ENCODE measurements at places on chromosomes 3 and 15. TPM values are rescaled to one million over a fixed set of nuclear protein-coding genes. Genes with fewer than 3 reads are reported as not detected.

The RTP3 gene
- total RNA-seq = not detected

GRCh38 chr3:106231086-106231485, 362.3 kb upstream of the CBLB start:
- no peak for DNase-seq

DNA sequence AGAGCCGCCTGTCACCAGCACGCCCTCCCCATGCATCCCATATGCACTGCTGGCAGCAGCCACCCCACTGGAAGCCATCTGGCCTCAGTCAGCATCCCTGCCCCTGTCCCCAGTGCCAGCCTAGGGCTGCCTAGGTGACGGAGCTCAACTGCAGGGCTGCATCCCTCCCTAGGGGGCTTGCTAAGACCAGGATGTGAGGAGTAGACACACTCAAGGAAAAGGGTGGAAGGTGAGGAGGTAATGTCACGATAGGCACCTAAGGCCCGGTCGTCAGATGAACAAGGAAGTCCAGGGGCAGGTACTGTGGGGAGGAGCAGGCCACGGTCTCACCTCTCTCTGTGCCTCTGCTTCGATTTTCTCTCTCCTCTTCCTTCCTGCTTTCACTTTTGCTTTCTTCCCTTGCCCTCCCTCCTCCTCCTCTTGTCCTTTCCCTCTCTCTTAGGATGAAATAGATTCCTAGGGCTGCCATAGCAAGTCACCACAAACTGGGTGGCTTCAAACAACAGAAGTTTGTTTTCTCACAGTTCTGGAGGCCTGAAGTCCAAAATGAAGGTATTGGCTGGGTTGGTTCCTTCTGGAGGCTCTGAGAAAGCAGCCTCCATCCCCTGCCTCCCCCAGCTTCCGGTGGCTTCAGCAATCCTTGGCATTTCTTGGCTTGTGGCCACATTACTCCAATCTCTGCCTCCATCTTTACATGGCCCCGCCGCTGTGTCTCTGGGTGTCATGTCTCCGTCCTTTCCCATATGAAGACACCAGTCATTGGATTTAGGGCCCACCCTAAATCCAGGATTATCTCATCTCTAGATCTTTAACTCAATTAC, 298.3 kb downstream of the SHQ1 start:
- no peak for DNase-seq

The EHHADH gene
- total RNA-seq = 14.4 TPM

DNA sequence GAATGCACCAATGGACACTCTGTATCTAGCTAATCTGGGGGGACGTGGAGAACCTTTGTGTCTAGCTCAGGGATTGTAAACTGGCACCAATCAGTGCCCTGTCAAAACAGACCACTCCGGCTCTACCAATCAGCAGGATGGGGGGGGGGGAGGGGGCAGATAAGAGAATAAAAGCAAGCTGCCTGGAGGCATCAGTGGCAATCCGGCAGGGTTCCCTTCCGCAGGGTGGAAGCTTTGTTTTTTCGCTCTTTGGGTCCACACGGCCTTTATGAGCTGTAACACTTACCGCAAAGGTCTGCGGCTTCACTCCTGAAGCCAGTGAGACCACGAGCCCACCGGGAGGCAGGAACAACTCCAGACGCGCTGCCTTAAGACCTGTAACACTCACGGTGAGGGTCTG, 827.1 kb downstream of the PLOD2 start:
- no peak for DNase-seq

The KNG1 gene
- 0.37 TPM for total RNA-seq

GRCh38 chr3:68360492-68360891, 571.9 kb downstream of the TAFA4 start:
- no peak for DNase-seq

DNA sequence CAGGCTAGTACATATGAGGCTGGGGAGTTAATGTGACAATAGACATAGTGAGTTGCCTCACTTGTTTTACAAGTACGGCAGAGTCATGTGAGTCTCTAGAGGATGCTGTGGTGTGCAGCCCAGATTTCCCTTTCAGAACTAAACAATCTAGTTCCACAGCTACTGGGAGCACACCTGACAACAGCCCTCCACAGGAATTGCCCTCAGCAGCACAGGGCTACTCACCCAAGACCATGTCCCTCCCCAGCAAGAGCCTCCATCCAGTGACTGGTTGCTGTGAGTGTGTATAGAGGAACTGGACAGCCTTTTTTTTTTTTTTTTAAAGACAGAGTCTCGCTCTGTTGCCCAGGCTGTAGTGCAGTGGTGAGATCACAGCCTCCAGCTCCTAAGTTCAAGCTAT, 40.2 kb upstream of the UBE2E2 start:
- DNase-seq = no peak

The RASSF1 gene
- total RNA-seq = 15.8 TPM

The CSPG5 gene
- total RNA-seq = 0.85 TPM

The CKMT1B gene
- total RNA-seq = 1.2 TPM

- no peak for DNase-seq
Observed at GRCh38 chr15:90489944-90490343, 39.8 kb upstream of the CRTC3 start.

DNA sequence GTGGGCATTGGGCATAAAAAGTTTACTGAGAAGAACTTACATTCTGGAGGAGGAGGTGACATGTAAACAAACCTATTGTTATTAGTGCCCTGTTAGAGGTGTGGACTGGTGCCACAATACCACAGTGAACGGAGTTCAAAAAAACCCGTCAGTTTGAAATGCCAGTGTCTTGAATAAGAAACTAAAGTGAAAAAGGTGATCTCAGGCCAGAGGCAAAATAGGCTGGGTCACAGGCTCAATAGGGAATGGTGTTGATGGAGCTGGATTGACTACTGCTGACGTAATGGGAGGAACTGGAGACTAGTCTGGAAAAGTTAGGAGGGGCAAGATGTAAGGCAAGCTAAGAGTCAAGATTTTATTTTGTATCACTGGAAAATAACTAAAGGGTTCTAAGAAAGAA, 1.6 kb upstream of the DCBLD2 start:
- DNase-seq = no peak

The CACNA2D3 gene
- 64.5 TPM for total RNA-seq

The GPR176 gene
- 1.9 TPM for total RNA-seq

DNA sequence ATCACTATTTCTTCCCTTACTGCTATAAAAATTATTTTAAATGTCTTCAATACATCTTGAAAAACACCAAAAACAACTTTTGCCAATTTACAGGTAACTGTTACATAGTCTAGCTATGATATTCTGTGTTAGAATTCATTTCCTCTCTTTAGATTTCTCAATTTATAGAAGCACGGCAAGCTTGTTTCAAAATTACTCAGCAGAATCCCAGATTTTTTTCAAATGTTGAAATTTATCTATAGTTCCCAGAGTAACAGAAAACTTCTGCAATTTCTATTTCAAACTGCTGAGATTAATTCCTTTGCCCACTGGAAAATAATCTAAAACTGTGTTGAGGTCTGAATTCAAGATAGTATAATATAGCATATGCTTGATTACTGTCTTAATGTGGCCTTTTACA, 41.2 kb downstream of the CCPG1 start:
- no peak for DNase-seq

The GPR160 gene
- 0.48 TPM for total RNA-seq

DNA sequence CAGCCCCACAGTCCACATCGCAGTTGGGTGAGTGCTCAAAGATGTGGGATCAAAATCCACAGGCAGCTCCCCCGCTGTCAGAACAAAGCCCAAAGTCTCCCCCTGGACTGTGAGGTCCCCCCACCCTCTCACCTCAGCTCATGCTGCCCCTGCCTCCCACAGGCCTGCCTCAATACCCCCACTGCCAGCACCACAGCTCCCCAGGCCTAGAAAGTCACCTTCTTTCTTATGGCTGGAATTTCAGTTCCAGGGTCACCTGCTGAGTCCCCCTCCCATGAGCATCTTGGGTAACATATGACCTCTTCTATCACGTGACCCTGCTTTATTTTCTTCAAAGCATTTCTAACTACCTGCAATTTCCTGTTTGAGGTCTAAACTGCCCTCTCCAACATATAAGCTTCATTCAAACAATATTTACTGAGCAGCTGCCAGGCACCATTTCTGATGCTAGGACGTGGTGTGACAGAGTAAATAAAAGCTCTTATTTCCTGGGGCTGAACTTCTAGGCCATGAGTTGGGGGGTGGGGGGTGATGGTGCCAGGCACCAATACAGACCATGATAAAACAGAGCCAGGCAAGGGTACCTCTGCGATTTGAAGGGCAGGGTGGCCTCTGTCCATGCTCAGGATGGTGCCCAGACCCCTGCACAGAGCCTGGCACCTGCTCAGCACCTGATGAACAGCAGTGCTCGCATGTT, 2.4 kb upstream of the TMEM89 start:
- DNase-seq = no peak

All from right cardiac atrium (tissue), 5 donors.